Activated T-cell treated with anti-CD3 and anti-CD28 coated beads, Interleukin-2, amount 50 U/mL, for 72 hours (primary cell): ENCODE measurements at places on chromosomes 16 and 17. TPM values are rescaled to one million over a fixed set of nuclear protein-coding genes. Genes with fewer than 3 reads are reported as not detected.

GRCh38 chr17:39543176-39543575 lies 64.5 kb downstream of the NEUROD2 start:
- no peaks in the 10 kb centered on the region for H3K27me3 ChIP-seq
- no peak overlapping the region for H3K27ac ChIP-seq
- H3K4me3 ChIP-seq: no peak overlapping the region

- peaks cover 5% of the 10 kb centered on the region for H3K4me1 ChIP-seq
- no peak for DNase-seq
- no peak overlapping the region for H3K4me3 ChIP-seq
- peaks cover 49% of the 10 kb centered on the region for H3K27me3 ChIP-seq
- H3K36me3 ChIP-seq: no peaks in the 10 kb centered on the region
Measured at GRCh38 chr17:5677620-5678019, 93.3 kb upstream of the NLRP1 start.

DNA sequence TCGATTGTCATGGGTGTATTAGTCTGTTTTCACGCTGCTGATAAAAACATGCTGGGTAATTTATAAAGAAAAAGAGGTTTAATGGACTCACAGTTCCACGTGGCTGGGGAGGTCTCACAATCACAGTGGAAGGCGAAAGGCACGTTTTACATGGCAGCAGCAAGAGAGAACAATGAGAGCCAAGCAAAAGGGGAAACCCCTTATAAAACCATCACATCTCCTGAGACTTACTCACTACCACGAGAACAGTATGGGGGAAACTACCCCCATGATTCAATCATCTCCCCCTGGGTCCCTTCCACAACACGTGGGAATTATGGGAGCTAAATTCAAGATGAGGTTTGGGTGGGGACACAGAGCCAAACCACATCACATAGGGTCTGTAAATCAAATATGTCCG lies 167.4 kb upstream of the XYLT1 start:
- H3K4me3 ChIP-seq: no peak overlapping the region
- H3K27me3 ChIP-seq: peaks cover 44% of the 10 kb centered on the region
- no peak for DNase-seq
- H3K4me1 ChIP-seq: peaks cover 12% of the 10 kb centered on the region

DNA sequence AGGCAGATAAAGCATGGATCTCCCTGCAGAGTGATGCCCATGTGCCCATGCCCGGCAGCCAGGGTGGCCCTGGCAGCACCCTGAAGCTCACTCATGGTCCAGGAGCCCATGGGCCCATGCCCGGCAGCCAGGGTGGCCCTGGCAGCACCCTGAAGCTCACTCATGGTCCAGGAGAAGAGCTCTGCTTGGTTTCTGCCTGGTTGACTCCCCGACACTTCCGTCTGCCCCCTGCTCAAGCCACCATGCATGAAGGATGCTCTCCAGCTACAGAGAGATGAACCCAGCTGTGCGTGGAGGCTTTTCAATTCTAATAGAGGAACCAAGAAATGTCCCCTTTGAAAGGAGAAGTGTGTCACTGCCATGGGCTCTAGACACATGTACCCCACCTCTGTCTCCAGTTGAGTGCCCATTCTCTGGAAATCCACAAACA lies 8.7 kb downstream of the CCL17 start:
- no peak for DNase-seq
- H3K27ac ChIP-seq: no peak overlapping the region
- no peaks in the 10 kb centered on the region for H3K36me3 ChIP-seq
- no peaks in the 10 kb centered on the region for H3K27me3 ChIP-seq
- H3K4me1 ChIP-seq: peaks cover 7% of the 10 kb centered on the region
- no peak overlapping the region for H3K4me3 ChIP-seq

Gene FA2H
- total RNA-seq: not detected

DNA sequence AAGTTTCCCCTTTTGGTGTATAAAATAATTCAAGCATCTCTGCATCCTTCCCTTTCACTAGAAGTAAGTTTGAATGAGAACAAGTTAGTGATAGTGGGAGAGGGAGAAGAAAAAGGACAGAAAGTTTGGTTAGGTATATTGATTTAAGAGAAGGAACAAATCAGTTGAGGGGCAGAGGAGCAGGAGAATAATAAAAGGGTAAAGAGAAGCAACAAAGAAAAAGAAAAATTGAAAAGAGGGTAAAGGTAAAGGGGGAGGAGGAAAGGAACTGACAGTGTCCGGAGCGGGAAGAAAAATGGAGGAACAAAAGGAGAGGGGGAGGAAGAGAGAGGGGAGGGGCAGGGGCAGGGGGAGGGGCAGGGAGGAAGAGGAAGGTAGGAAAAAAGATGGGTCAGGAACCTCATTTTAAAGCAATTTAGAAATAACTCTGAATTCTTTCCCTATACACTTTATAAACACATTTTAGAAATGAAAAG lies 6.3 kb upstream of the IGF2BP1 start:
- peaks cover 53% of the 10 kb centered on the region for H3K27me3 ChIP-seq
- peaks cover 7% of the 10 kb centered on the region for H3K4me1 ChIP-seq
- H3K4me3 ChIP-seq: no peak overlapping the region
- no peak overlapping the region for H3K27ac ChIP-seq

DNA sequence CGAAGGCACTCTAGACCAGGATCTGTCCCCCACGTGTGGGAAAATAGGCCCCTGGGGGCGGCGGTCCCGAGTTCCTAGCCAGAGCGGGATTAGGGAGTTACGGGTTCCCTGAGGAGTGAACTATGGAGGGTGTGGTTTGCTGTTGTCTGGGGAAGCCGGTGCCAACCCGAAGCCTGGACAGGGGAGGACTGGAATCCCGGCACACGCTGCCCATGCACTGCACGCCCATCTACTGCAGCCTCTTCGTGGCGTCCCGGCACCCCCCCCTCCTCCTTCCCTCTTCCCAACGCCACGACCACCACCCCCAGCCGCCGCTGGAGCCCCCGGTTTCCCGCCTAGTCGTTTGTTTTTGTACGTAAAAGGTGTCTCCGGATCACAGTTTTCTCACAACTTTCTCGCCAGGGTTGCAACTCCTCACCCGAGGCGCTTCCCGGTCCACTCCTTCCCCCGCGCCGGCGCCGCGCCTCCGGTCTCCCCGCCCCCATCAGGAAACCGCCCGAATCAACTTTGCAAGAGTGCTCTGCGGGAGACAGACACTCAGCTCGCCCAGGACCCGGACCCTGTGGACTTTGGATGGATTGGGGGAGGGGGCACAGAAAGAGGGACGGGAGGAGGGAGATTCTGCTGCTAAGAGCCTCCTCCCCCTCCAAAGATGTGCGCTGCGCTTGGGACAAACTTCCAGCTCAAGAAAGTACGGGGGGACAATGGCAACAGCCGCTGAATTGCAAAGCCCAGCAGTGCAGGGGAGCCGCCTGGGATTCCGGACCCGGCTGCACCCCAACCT lies 1.4 kb upstream of the LHX1 start:
- H3K4me1 ChIP-seq: peaks cover 76% of the 10 kb centered on the region
- no peak overlapping the region for H3K27ac ChIP-seq
- DNase-seq: no peak
- peak overlapping the region; percentile 93 for H3K4me3 ChIP-seq
- no peaks in the 10 kb centered on the region for H3K36me3 ChIP-seq

Gene WNT3
- 0.53 TPM for total RNA-seq

GRCh38 chr17:82876602-82877379 lies 37.0 kb upstream of the ZNF750 start:
- no peak for DNase-seq
- H3K4me1 ChIP-seq: peaks cover 64% of the 10 kb centered on the region
- peaks cover 4% of the 10 kb centered on the region for H3K36me3 ChIP-seq
- no peaks in the 10 kb centered on the region for H3K27me3 ChIP-seq

DNA sequence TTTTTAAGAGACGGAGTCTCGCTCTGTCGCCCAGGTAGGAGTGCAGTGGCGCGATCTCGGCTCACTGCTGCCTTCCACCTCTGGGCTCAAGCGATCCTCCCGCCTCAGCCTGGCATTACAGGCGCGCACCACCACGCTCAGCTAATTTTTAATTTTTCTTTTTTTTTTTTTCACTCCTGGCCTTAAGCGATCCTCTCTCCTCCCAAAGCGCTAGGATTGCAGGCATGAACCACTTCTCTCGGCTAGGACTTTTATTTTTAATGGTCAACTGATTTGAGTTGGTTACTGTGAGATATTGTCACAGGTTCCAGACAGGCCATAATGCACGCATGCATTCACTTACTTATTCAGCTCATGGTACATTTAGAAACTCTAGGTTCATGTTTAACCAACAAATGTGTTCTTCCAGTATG lies 888 bp downstream of the PIGW start:
- peaks cover 26% of the 10 kb centered on the region for H3K36me3 ChIP-seq
- no peaks in the 10 kb centered on the region for H3K27me3 ChIP-seq
- H3K4me1 ChIP-seq: peaks cover 27% of the 10 kb centered on the region
- H3K4me3 ChIP-seq: peak overlapping the region; percentile 95
- H3K27ac ChIP-seq: peak overlapping the region; percentile 91
- no peak for DNase-seq

DNA sequence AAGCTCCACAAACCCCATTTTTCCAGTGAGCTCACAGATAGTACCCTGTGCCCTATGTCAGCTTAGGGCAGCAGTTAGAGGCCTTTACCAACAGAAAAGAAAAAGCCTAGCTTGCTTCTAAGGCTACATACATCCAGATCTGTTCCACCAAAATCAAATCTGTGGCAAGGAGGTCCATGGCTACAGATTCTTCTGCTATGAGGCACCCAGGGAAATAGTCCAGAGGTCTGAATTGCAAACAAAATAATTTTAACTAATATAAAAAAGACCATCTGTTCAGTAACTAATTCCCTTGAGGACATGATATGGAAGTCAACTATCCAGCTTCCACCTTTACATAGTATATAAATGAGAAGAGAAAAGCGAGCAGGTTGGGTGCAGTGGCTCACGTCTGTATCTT lies 129.3 kb downstream of the PARN start:
- H3K27me3 ChIP-seq: no peaks in the 10 kb centered on the region
- no peak overlapping the region for H3K4me3 ChIP-seq
- H3K36me3 ChIP-seq: no peaks in the 10 kb centered on the region
- H3K27ac ChIP-seq: no peak overlapping the region
- peaks cover 40% of the 10 kb centered on the region for H3K4me1 ChIP-seq
- DNase-seq: no peak

GRCh38 chr17:16002708-16003260 lies 3.2 kb downstream of the TTC19 start:
- DNase-seq: no peak
- H3K36me3 ChIP-seq: peaks cover 20% of the 10 kb centered on the region
- H3K27ac ChIP-seq: no peak overlapping the region
- no peaks in the 10 kb centered on the region for H3K27me3 ChIP-seq
- no peak overlapping the region for H3K4me3 ChIP-seq

Gene BCL7C
- 23.2 TPM for total RNA-seq

GRCh38 chr16:47571049-47571448 lies 109.9 kb downstream of the PHKB start:
- no peak overlapping the region for H3K27ac ChIP-seq
- peaks cover 10% of the 10 kb centered on the region for H3K36me3 ChIP-seq
- no peaks in the 10 kb centered on the region for H3K27me3 ChIP-seq
- no peak for DNase-seq

GRCh38 chr17:75902406-75902805 lies 2.3 kb downstream of the MRPL38 start:
- H3K27ac ChIP-seq: no peak overlapping the region
- no peak overlapping the region for H3K4me3 ChIP-seq
- peaks cover 27% of the 10 kb centered on the region for H3K4me1 ChIP-seq
- H3K36me3 ChIP-seq: peaks cover 8% of the 10 kb centered on the region

Gene DPEP2
- total RNA-seq: 11.6 TPM

Gene PDK2
- 34.6 TPM for total RNA-seq

Gene ABCA6
- 0.22 TPM for total RNA-seq

DNA sequence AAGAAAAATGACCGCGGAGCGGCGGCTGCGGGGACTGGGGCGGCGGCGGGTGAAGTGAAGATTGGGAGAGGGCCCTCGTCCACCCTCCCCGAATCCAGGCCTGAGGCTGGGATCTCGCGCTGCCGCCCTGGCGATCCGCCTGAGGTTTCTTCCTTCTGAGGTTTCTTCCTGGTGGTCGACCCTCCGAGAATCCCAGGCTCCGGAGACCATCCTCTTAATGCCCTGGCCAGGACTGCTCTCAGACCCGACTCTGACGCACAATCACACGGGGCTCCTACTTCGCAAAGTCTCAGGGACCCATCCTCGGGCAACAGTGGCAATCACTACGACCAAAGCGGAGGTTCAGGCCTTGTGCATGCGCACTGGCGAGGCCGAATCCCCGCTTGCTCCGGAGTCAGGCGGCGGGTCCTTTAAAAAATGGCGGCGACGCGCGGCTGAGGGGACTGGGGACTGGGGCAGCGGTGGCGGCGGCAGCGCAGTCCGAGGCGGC lies 18.0 kb upstream of the KCNJ18 start:
- peaks cover 6% of the 10 kb centered on the region for H3K27me3 ChIP-seq
- H3K27ac ChIP-seq: no peak overlapping the region
- no peak for DNase-seq
- H3K4me3 ChIP-seq: no peak overlapping the region
- no peaks in the 10 kb centered on the region for H3K4me1 ChIP-seq

DNA sequence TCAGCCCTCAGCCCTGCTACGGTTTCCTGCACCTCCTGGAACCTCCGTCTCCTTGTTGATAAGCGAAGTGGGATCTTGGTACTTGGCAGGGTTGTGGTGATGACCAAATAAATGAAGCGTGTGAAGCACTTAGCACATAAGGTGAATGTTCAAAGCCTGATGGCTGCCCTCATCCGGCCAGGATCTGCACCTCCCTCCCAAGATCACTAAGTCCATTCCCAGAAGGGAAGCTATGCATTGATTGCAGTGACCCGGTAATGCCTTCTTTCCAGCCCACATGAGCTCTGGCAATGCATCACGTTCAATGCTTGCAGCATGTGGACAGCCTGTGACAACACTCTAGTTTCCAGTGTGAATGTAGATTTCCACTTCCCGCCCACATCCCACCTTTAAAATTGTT lies 24.9 kb upstream of the RHOT1 start:
- no peaks in the 10 kb centered on the region for H3K27me3 ChIP-seq
- peaks cover 12% of the 10 kb centered on the region for H3K4me1 ChIP-seq
- H3K27ac ChIP-seq: no peak overlapping the region
- DNase-seq: no peak
- H3K36me3 ChIP-seq: no peaks in the 10 kb centered on the region

Gene KRT35
- total RNA-seq: not detected

DNA sequence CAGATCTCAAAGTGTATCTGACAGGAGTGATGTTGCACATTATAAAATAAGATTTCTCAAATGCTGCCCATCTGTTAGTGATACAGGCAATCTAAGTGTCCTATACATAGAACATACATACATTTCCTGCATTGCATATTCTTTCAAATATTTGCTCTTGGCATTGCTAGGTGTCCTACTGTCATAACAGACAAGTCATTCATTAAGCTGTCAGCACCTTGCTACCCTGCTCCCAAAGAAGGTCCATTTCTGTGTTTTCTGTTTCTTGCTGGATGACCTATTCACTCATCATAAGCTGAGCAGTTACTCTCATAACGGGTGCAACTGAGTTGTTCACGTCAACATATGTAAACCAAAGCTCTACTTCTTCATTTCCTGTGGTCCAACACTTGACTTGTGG lies 719.0 kb downstream of the KCNJ2 start:
- no peak for DNase-seq
- H3K4me3 ChIP-seq: no peak overlapping the region
- H3K27me3 ChIP-seq: no peaks in the 10 kb centered on the region
- H3K4me1 ChIP-seq: no peaks in the 10 kb centered on the region
